ENCODE measurements at places on chromosomes 11 and 22.

DNA sequence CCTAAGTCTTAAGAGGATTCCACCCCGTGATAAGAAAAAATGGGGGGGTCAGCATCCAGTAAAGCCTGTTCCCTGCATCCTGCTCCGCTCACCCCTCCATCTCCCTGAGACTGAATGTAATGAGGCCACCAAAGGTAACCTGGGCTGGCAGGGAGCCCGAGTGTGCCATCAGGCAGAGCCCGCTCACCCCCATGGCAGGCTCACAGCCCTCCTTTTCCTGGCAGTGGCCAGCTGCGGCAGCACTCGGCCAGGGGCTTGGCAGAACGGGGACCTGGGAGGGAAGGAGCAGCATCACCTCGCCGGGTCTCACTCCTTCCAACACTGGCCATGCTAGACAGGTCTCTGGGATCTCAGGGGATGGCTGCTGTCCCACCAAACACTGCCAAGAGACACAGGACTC is 64.4 kb downstream of the PRDM11 start:
- no peak for DNase-seq

- no peak for DNase-seq
Measured at GRCh38 chr11:41121600-41121999, 337.9 kb downstream of the LRRC4C start.

GRCh38 chr22:32364210-32364609 is 6.5 kb downstream of the RFPL3 start:
- no peak for DNase-seq

- DNase-seq = no peak
Measured at GRCh38 chr11:110410651-110411050, 19.1 kb upstream of the FDX1 start.

- no peak for DNase-seq
Measured at GRCh38 chr11:23283666-23284065, 423.4 kb upstream of the CCDC179 start.

DNA sequence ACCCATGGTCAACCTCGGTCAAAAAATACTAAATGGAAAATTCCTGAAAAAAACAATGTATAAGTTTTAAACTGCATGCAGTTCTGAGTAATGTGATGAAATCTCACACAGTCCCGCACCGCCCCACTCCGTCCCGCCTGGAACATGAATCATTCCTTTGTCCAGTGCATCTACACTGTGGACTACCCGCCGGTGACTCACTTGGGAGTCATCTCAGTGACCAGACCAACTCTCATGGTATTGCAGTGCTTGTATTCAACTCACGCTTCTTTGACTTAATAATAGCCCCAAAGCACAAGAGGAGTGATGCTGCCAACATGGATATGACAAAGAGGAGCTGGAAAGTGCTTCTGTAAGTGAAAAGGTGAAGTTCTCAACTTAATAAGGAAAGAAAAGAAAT is 48.8 kb downstream of the ARHGAP32 start:
- no peak for DNase-seq

DNA sequence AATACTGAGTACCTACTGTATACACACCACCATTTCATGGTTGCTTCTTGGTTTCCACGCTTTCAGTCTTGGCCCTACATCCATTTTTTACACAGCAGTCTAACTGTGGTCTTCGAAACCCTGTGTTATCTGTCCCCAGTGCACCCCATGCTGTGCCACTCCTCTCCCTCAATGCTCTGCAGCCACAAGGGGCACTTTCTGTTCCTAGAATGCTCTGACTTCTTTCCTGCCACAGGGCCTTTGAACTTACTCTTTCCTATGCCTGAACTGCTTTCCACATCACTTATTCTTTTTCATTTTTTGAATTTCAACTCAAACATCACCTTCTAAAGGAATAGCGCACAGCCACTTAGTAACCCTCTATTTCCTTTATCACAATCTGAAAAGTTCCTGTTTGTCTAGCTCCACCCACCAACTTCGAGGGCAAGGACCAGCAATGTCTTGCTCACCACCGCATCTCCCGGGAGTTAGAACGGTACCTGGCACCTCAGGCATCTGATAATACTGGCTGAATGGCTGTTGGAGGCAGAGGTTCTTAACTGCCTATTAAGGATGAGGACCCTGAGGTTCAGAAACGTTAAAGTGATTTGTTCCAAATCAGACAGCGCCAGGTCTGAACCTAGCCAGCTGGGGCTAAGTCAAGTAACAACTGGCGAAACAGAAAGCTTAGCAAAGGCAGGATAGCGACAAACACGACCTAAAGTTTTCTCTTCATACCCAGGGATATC is 568 bp downstream of the ALG8 start:
- DNase-seq = peak; percentile 52

DNA sequence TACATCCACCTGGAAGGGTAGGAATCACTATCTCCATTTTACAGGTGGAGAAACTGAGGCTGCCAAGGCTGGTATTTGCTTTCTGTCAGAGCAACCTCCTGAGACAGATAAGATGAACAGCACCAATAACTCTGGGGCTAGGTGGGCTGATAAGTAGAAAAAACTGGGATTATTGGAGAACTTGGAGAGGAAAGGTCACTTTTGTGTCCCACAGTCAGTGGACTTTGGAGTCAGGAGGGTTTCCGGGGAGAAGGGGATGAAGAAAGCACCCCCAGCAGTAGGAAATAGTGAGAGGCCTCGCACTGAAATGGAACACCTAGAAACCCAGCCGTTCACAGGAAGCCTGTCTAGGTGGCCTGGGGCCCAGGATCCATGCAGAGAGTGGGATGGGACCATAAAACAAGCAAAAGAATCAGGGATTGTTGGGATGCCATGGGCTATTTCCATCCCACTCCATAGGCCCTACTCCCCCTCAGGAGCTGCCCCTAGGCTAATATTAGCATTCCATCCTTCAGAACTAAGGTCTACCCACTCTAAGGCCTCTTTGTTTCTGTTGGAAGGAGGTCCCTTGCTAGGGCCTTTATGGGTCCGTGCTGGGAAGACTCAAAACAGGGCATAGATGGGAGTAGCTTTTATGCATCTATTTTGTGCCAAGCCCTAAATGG is 31.0 kb upstream of the FCHSD2 start:
- DNase-seq = no peak

DNA sequence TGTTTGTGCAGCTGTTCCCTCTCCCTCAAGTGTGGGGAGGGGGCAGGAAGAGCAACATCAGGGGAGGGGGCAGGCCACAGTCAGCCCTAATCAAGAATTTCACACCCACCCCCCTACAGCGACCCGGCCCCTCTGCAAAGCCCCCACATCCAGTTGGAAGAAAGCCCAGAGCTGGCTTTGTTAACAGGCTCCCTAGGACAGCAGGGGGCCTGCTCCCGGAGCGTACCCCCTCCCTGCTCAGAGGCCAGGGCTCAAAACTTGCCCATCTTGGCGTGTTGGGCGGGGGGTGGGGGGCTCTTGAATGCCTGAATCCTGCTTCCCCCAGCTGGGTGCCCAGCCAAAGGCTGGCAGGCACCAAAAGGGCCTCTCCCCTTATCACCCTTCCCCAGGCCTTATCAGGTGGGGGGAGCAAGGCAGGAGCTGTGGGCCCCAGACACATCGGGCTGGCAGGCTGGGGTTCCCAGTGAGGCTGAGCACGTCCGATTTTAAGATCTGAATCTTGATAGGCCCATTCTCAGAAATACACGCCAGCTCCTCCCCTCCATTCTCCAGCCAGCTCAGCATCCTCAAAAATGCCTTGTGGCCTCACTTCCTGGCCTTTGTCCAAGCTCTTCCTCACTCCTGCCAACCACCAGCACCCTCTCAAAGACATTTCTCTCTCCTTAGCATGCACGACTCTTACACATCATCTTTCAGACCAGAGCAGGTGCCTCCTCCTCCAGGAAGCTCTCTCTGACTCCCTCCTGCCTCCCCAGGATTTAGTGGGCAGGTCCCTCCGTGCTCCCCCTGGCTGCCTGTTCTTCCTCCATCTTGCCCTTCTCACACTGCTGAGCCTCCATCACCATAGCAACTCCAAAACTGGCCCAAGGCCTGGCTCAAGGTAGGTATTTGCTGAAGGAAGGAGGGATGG is 384.8 kb downstream of the MN1 start:
- DNase-seq = no peak

- DNase-seq = no peak
Measured at GRCh38 chr11:43554148-43554473, 126.4 kb upstream of the HSD17B12 start.

GRCh38 chr11:100739666-100740065 is 52.6 kb downstream of the ARHGAP42 start:
- no peak for DNase-seq

DNA sequence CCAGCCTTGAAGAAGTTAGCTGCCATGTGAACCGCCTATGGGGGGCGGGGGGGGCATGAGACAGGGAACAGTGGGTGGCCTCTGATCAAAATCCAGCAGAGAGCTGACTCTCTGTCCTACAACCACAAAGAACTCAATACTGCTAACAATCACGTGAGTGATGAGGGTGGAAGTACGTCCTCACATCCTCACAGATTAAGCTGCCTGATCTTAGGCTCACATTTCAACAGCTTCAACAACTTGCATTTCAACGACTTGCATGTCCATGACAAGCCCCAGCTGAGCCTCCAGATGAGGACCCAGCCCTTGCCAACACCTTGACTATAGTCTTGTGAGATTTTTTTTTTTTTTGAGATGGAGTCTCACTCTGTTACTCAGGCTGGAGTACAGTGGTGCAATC is 51.6 kb downstream of the CLMP start:
- DNase-seq = no peak

DNA sequence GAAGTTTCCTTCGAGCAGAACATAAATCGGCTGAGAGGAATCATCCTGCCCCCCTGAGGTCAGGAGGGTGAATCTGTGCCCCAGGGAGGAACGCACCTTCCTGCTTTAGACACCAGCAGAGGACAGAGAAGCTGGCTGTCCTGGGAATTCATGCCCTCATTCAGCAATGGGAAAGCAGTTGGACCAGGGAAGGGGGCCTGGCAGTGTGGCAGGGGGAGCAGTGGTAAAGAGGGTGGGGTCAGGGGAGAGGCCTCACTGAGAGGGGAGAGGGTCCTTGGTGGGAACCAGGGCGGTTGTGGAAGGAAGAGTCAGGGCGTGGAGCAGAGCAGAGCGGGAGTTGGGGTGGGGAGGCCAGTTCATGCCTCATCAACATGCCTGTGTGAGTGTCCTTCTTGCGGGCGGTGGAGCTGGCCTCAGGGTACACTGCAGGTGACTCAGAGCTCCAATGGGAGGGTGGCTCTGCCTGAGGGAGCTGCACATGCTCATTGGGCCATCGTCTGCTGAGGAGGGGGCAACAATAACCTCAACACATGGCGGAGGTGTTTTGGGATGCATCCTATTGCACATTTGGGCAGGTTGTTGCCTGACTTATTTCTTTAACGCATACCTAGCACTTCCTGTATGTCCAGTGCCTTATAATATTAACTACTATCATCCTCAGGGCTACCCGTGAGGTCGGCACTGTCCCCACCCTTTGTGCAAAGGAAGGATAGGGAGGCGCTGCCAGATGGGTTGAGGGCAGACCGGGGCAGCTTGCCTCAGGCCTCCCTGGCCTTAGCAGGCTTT is 23.2 kb downstream of the MED15 start:
- DNase-seq = no peak

GRCh38 chr22:41123151-41123550 is 30.8 kb downstream of the EP300 start:
- no peak for DNase-seq

GRCh38 chr11:11408436-11409221 is 55.6 kb upstream of the CSNK2A3 start:
- DNase-seq = no peak

GRCh38 chr22:46012182-46012880 is 35.4 kb upstream of the WNT7B start:
- no peak for DNase-seq

DNA sequence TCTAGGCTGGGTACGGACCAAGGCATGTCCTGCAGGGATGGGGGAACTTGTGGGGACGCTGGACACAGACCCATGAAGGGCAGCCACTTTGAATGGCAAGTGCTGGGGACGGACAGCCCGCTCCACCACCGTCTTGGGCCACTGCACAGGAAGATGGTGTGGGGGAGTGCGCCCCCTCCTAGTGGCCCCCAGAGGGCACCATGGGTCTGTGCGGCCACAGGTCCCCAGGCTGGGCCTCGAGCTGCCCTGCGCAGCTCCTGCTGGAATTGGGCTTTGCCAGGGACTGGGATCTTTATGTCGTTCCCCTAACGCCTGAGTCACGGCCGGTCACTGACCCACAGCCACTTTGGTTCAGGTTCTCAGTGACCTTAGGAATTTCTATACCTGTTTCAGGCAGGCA is 44.4 kb downstream of the NAT10 start:
- no peak for DNase-seq

- peak; percentile 39 for DNase-seq
Measured at GRCh38 chr11:59199546-59200422, 12.9 kb downstream of the MPEG1 start.

DNA sequence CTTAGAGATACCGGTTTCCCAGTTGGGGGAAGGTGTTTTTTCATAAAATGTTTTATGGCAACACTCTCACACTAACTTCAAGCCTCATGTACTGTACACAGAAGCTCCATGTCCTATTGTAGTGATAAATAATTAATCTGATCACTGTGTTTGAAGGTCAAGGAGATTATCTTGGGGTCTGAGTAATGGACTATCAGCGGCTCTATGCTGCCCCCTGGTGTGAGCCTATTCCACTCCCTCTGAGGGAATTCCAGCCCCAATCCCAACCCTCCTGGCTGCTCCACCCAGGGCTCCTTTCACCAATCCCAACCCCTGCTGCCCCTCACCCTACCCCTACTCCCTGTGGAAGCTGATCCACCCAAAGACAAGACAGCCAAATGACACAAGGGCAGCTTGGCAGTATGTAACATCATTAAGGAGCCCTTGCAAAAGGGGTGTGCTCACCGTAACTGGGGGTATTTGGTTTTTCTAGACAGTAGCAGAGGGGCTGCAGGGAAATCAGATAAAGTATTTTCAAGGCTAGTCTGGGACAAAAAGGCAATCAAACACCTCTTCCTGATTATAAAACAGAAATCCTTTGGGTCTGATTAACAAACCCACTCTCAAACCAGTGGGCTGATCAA is 22.3 kb downstream of the HPS4 start:
- peak; percentile 68 for DNase-seq

DNA sequence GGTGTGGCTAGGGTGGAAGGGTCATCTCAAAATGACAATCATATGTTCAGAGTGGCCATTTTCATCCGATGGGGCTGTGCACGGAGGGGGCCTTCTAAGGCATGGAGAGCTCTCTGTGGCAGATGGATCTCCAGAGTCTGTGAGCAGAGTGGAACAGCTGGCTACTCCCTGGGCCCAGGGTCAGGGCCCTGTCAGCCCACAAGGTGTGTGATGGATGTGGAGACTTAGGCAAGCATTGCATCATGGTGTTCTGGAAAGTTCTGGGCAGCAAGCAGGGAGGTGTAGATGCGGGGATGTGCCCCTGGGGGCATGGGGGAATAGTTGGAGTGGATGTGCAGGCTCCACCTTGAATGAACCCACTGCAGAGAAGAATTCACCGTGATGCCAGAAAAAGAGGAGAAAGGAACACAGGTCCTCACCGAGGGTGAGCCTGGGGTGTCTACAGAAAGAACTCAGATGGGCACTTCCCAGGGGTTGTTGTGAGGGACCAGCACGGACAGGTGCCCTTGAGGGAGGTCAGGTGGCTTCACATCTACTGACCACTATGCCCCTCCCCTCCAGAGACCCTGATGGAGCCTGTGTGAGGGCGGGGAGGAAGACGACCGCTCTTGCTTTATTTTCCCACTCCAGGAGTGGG is 51.1 kb downstream of the CHRDL2 start:
- DNase-seq = no peak

GRCh38 chr22:17724241-17724640 is 50.0 kb downstream of the BID start:
- no peak for DNase-seq

Data from stimulated activated CD4-positive, alpha-beta T cell treated with anti-CD3 and anti-CD28 coated beads, Interleukin-2, amount 100 ng/mL, for 24 hours (primary cell).